ENCODE measurements at places on chromosomes 3 and 15. TPM values are rescaled to one million over a fixed set of nuclear protein-coding genes. Genes with fewer than 3 reads are reported as not detected.

DNA sequence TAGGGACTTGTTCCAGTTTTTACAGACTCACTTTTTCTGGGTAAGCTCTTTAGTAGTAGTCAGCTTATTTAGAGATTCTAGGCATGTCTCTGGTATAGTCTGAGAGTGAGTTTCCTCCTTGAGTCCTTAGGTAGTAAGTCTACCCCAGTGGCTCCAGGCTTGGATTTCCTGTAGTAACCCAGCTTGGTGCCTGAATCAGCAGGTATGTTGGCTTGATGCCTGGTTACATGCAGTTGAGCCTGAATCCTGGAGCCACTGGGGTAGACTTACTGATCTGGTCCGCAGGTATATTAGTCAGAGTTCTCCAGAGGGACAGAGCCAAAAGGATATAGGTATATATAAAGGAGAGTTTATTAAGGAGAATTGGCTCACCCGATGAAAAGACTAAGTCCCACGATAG, 85.8 kb upstream of the RBMS3 start:
- DNase-seq: no peak

DNA sequence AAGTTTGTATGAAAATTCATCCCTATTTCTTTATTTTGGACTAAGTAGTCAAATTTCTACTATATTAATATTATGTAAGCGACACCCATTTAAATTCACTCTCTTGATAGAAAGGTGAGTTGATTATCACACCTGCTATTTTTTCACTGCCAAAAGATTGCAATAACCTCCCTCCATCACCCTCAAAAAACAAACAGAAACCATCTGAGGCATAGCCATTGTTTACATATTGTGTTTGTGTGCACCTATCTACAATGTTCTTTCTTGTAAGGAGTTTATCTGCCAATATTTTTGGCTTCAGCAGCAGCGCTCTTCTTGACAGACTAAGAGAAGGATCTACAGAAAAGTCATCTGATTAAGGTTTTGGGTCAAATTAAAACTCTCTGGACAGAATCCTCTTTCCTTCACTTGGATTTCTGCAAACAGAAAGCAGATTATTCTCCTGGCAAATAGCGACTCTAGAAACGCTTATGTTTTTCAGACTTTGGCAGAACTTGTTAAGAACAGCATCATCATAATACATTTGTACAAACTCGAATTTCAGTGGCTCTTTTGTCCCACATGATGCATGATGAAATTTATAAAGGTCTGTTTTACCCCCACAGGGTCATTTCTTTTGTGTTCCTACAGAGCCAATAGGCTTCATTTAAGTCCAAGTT, 48.6 kb downstream of the KCNMB2 start:
- DNase-seq: no peak

- DNase-seq: no peak
These were observed 179.4 kb upstream of the CGNL1 start for GRCh38 chr15:57196865-57197264.

- DNase-seq: no peak
These were observed 946.9 kb downstream of the EPHA3 start for GRCh38 chr3:90054311-90054710.

DNA sequence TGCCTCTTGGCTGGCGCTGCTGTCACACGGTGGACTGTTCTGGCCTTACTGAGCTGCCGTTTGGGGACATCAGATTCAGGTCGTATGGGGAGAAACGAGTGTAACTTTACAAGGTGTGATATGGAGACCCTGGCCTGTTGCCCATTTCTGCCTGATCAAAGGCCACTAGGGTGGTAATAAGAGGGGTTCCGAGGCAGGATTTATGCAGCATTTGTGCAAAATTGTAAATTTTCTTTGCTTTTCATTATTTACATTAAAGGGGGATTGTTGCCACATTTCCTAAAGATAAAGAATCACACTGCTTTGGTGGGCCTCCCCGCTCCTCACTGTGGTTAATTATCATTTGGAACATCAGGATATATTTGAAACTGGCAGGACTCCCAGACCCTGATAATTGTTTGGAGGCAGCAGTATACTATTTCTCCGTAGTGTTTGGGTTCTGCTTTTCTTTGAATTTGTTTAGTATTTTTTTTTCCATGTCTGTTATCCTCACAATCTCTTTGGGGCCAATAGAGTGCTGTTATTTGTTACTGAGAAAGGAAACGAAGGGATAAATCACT, 891 bp downstream of the NXPE3 start:
- no peak for DNase-seq

- no peak for DNase-seq
These were observed 67.5 kb downstream of the LRCH3 start for GRCh38 chr3:197858598-197858997.

DNA sequence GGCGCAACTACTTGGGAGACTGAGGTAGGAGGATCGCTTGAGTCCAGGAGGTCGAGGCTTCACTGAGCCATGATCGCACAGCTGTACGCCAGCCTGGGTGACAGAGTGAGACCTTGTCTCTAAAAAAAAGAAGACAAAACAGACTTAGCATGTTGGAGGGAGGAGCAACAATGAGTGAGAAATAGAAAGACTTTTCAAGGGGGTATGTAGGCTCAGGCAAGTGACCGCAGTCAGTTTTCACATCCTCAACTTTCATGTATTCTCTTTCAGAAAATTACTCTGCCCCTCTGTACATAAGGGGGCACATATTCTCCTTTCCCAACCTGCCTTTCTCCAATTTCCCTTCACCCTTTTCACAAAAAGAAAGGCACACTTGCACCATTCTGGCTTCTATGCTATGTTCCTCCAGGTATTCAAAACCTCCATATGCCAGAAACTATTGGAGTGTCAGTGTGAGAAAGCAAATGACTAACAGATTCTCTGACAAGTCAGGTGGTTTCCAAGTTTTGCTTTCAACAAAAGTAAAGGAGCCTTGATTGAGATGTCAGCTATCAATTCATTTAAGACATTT, 7.6 kb downstream of the NSUN3 start:
- no peak for DNase-seq

GRCh38 chr3:107928084-107928445, 162.8 kb downstream of the CD47 start:
- DNase-seq: no peak

- DNase-seq: no peak
These were observed 21.6 kb downstream of the CCDC80 start for GRCh38 chr3:112619295-112619694.

DNA sequence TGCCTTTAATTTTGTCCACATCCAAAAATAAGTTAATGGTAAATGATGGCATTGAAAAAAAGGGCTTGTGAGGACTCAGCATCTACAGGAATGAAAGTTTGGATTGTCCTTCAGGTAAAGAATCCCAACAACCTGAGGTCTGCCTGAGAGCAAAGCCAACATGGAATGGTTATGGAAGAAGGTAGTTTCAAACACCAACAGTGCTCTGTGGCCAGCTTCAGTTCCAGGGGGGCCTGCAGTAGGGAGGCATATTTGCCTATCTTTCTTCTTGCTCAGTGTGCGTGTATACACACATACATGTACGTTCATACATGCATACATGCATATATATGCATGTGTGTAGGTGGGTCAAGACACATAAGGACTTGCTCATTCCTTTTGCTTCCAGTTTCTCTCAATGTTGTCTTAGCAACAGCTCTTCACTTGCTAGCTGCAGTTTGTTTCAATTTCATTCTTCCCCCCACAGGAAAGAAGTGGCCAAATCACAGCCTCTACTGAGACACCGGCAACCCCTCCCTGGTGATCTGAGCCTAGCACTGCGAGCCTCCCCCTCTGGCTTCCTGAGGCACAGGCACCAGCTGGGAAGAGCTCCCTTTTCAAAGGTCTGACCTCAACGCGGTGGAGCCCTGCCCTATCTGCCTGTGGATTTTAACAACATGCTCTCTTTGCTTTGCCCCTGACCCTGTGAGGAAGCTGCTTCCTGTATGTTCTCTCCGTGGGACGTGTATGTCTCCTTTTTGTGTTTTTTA, 146.2 kb downstream of the KLF13 start:
- peak; percentile 67 for DNase-seq

- DNase-seq: no peak
These were observed 69.7 kb upstream of the UBE3A start for GRCh38 chr15:25508369-25509002.

GRCh38 chr3:188916934-188917401, 254.8 kb upstream of the TPRG1 start:
- no peak for DNase-seq

GRCh38 chr15:86973284-86973844, 893.7 kb downstream of the AGBL1 start:
- no peak for DNase-seq

DNA sequence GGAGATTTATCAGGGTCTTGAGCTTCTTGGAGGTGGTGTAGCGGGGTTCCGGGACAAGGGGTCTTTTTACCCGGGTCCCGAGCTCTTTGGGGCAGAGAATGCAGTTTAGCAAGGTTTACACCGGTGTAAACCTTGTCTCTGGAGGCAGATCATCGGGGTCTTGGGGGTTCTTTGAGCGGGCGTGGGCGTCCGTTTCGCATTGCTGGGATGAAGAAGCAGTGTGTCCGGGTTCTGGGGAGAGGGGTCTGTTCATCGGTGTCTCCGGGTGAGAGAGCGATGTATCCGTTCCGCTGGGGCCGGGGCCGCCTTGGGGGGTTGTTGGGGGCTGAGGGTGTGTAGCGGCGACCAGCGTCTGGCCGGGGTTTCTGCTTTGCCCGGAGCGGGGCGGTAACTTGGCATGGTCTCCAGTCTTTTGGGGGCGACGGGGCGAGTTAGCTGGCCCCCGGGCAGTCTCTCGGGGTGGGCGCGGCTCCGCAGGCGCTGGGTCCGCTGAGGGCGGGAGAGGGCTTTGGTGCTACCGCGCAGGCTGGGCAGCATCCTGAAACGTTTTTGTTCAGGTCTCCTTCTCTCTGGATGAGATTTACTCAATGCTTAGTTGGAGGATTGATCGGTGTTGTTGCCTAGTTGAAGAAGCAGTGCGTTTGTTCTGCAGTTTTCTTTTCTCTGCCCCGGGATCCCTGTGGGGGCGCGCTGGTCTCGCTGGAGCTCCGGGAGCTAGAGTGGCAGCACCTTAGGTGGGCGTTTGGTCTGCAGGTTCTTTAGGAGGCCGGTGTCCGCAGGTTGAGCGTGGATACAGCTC, 843 bp downstream of the GLCE start:
- peak; percentile 26 for DNase-seq

DNA sequence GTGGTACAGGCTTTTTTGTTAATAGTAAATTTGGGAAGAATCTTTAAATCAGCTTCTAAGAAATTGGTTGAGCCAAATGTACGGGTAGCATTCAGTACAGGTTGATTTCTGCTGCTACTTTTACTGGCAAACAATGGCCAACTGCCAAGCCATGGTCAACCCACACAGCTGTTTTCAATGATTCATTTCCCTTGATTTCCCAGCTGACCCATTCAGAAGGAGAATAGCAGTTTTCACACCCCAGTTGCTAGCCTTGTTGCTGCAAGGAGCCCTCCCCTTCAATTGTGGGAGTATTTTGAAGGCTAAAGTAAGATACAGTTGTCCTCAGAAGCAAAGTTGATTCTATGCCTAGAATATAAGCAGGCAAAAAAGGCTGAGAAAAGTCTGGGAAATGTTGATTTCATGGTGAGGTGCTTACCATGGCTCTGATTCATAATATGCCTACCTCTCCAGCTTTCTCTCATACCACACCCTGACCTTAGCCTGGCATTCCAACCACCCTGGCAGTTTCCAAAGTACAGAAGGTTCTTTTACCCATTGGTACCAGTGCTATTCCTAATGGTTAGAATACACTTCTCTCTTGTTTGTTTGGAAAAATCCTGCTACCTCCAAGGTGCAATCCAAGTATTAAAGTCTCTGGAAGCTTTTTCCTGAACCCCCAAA, 320.3 kb upstream of the TGFBR2 start:
- no peak for DNase-seq

GRCh38 chr3:124315215-124316033, 323.5 kb upstream of the ROPN1 start:
- no peak for DNase-seq

Gene CA12
- 0.39 TPM for total RNA-seq

Gene FBXL22
- total RNA-seq: 0.76 TPM

Gene RTP3
- not detected for total RNA-seq

Gene KCTD6
- 4.8 TPM for total RNA-seq

Gene TIMP4
- total RNA-seq: not detected

Gene SYNM
- total RNA-seq: 0.12 TPM

Gene ROBO2
- not detected for total RNA-seq

Gene GOLGA8A
- 126 TPM for total RNA-seq

Gene ADAMTS9
- total RNA-seq: not detected

All from activated naive CD8-positive, alpha-beta T cell treated with anti-CD3 and anti-CD28 coated beads for 36 hours (primary cell).